CD4-positive, alpha-beta T cell treated with Interleukin-6 at 100 ng/mL for 8 hours (primary cell): ENCODE measurements at places on chromosomes 7 and 10.

GRCh38 chr7:47914717-47915615, 33.3 kb downstream of the PKD1L1 start:
- DNase-seq: no peak

- no peak for DNase-seq
Measured at GRCh38 chr7:11848251-11848650, 16.3 kb upstream of the THSD7A start.

GRCh38 chr10:22427890-22428571, 82.7 kb downstream of the SPAG6 start:
- no peak for DNase-seq

DNA sequence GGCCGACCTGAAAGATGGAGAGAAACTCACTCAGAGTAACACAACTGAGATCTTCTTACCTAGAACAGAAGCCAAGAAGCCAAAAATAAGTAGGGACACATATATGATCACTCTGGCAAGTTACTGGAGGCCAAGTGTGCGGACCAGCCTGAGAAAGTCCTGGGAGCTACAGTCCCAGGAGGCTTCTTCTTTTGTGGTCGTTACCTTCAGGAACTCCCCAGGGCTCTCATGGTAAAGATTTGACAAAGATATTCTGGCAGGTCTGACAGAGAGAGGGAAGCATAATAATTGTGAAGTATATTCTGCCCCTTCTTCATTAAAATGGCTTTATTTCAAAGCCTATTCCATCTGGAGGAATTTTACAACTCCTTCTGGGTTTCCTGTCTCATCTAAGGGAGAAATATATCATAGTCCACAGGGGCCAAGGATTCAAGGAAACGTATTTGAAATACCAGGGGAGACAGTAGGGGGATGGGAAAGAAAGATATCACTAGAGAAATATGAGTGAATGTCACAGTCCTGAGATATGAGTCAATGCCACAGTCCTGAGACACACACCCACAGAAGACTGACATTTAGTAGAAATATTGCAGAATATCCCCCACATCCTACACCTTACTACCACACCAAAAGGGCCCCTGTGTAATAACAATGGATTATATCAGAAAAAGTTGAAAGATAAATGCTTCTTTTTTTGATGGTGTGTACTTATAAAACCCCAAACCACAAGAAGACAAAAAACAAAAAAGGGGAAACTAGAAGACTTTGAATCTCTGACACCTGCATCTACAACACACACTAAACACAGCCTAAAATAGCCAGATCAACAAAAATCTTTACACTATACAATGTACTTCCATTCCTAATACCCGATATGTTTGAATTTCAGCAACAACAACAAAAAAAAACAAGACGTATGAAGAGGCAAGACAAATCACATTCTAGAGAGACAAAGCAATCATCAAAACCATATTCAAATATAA, 594.2 kb upstream of the NRG3 start:
- DNase-seq: no peak

DNA sequence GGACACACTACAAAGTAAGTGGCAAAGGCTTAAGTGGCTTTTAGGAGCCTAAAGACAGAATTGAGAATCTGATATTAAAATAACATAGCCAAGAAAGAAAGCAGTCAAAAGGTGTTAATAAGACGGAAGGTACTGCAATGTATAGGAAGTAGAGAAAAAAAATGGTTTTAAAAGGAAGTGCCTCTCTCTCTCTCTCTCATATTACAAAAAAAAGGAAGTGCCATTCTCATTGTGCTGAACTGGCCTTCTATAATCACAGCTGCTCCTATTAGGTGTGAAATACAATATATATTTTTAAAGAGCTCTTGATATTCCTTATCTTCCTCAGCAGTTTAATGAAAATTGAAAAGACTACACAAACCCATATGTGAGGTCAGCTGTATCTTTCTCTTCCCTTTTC, 199.4 kb upstream of the NPVF start:
- no peak for DNase-seq

DNA sequence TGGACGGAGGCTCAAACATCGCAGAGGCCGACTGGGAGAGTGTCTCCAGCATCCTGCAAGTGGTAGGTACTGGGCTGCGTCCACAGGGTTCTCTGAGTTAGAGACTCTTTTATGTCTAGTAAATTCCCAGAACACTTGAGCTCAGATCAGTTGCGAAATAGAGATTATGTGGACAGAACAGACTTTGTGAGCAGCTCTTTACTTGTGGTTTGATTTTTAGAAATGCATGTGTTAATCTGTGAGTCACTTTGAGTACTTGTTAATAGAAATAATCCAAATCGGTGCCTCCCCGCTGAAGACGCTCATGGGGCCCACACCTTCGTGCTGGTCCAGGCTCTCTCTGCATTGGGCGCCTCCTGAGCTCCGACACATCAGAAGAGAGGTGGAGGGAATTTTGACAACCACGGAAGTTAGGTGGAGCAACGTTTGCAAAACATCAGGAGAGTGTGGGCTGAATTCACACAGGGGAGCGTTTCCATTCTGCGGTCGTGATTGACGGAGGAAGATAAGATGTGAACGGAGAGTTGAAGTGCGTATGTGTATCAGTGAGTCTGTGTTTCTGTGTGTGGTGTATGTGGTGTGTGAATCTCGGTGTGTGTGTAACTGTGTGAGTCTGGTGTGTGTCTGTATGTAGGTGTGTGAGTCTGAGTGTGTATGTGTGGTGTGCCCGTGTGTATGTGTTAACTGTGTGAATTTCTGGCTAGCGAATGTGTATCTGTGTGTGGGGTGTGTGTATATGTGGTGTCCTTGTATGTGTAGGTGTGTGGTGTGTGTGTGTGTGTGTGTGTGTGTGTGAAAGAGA, 32.1 kb downstream of the PFKP start:
- DNase-seq: no peak

DNA sequence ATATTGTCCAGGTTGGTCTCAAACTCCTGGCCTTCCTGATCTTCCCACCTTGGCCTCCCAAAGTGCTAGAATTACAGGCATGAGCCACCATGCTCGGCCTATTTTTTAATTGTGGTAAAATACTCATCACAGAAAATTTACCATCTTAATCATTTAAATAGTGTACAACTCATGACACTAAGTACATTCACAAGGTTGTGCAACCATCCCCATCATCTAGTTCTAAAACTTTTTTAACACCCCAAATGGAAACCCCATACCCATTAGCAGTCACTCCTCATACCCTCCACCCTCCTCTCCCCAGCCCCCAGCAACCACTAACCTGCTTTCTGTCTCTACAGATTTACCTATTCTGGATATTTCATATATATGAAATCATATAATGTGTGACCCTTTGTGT, 90.3 kb downstream of the DOCK4 start:
- no peak for DNase-seq

- DNase-seq: no peak
Measured at GRCh38 chr7:80277434-80278427, 143.1 kb downstream of the GNAI1 start.

GRCh38 chr10:89278034-89278535, 23.8 kb upstream of the IFIT2 start:
- no peak for DNase-seq

DNA sequence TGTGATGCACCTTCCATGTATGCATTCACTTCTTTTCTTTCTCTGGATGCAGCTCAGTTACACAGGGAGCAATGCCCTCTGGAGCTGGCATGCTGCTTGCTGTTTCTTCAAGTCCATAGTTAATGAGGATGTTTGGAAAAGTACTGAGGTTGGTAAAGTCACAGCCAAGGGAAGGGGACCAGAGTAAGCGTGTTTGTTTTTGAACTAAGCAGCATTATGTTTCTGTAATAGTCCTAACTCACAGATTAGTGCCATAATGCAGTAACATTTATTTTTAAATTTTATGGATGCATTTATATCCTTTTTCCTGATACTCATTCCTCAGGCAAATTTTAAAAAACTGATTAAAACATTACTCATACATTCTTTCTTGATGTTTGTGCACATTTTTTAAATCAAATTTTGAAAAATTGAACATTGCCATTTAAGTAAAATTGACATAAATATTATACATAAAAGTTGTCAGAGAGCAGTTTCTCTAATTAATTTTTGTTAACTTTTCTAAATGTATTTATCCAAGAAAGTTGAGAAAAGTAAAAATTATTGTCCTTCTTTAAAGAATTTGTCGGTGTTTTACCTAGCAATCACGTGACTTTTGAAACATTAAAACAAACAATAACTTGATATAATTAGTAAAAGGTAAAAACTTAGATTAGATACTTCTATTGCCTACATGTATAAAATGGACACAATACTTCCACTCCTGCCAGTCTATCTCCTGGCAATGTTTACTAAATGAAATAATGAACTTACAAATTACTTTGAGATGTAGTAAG, 659.6 kb upstream of the ANKRD30A start:
- no peak for DNase-seq

GRCh38 chr7:76424413-76425111, at the start of gene ZP3:
ZP3 (plus strand) TSS chr7:76424950; CDS start chr7:76424965, 15 bp downstream.
- no peak for DNase-seq

DNA sequence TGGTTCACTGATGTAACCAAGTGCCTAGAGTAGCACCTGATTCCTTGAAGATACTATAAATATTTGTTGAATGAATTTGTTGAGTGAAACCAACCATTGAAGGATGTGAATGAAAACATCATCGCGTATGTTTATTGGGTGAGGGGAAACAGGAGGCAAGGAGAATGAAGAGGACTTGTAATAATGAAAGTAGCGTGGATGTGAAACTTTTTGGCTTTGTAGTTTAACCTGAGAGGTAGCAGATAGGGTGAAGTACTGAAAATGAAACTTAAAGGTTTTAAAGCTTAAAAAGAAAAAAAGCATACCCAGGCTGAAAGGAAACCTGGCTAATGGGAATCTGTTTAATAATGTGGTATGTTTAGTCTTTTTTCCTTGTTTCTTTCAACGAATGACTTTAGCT, 5.2 kb downstream of the CCNY start:
- DNase-seq: peak; percentile 24

- DNase-seq: no peak
Measured at GRCh38 chr10:85599081-85599480, 767.5 kb downstream of the GRID1 start.

GRCh38 chr10:49162063-49162462, 26.1 kb downstream of the TMEM273 start:
- no peak for DNase-seq

DNA sequence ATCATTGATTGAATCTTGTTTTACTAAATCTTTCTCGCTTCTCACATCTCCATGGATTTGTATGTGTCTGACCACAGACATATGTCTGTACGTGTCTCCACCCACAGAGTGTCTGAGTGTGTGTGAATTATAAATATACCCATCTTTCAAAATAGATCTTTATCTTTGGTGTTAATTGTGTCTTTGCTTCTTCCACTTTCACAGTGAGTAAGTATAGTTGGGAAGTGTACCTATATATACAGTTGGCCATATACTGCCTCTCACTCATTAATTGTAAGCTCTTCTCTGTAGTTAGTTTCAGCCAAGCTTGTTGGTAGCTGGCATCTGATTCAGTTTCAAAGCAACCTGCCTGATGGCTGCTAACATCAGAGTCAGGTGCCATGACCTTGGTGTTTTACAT, 18.4 kb downstream of the EEPD1 start:
- DNase-seq: no peak

GRCh38 chr10:62199584-62199983, 69.1 kb downstream of the RTKN2 start:
- DNase-seq: peak; percentile 34

- no peak for DNase-seq
Measured at GRCh38 chr7:120941064-120941463, 9.5 kb upstream of the ING3 start.

DNA sequence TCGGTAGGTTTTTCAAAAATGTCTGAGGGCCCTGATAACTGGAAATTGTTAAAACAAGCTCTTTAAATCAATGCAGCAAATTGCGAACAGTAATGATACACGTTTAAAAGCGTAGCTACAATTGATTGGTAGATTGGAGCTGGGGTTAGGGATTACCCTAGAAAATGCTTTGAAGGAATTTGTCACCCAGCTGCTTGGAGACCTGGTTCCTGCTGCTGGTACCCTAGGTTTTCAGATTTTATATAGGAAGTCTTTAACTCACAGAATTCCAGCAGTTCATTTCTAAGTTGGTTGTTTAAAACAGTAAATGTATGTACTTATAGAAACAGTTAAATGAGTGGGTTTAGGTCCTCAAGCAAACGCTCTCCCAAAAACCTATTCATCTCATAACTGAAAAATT, 1.5 kb downstream of the HECTD2 start:
- no peak for DNase-seq

DNA sequence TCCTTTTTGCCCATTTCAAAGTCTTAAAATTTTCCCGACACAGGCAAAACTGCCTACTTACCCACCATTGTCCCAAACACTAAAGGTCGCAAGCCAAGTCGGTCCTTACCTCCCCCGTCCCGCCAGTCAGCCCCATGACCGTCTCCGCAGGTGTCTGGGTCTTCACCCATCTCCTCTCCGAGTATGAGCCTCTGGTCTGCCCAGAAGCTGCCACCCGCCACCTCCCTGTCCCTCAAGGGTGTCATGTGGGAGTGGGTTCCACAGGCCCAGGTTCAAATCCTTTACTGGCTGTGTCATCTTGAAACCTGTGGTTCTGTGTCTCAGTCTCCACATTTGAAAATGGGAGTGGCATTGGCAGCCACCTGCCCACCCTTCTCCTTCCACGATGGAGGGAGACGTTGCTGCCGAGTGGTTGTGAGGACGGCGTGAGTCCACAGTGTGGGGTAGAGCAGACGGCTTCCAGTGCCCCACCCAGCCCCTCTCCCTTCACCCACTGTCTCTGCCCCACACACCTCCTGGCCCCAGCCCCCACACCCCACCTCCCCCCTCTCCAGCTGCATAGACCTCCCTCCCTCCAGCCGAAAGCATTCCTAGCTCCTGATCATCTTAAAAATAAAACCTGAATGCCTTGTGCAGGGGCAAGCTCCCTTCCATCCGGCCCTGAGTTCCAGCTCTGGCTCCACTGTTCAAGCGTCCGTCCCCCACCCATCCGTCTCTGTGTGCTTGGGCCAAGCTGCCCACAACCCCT, 35.3 kb downstream of the FOXL3 start:
- DNase-seq: no peak

DNA sequence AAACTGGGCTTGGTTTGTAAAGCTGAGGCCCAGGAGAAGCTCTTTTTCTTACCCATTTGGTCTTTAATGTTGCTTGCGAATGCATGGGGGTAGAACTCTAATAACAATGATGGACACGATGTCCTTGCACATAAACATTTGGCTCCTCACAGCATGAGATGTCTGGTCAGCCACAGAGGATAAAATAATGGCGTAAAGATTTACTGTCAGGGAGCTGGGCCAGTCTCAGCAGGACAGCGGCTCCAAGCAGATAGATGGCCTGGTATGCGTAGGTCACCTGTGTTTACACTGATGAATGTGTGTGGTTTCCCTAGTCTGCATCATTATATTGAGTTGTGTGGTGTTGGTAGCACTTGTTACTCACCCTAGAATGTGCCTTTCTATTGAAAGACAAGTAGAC, 537.4 kb downstream of the CNTNAP2 start:
- no peak for DNase-seq

- DNase-seq: no peak
Measured at GRCh38 chr7:132190683-132191082, 385.6 kb downstream of the PLXNA4 start.

GRCh38 chr10:44294726-44295412, 90.0 kb downstream of the CXCL12 start:
- DNase-seq: no peak

- DNase-seq: no peak
Measured at GRCh38 chr10:72204296-72204695, 11.5 kb upstream of the ANAPC16 start.
